ENCODE measurements at places on chromosomes 13 and 19.

GRCh38 chr19:45443462-45444317 lies 20.0 kb upstream of the ERCC1 start:
- peak; percentile 87 for DNase-seq

DNA sequence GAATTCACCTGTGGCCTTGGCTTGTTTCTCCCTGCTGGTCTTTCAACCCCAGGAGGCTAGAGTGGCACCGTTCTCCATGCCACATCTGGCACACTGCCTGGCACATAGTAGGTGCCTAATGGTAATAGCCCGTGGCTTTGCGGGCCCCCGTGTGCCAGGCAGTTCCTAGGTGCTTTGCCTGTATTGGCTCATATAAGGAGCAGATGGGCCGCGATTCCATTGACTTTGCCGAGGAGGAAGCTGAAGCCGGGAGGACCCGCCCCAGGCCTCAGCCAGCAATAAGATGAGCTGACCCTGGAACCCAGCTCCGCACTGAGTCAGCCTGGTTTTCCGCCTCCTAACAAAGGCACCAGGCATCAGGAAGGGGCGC lies 807 bp downstream of the PGLYRP1 start:
- DNase-seq: no peak

GRCh38 chr13:20923272-20923671 lies 20.7 kb upstream of the XPO4 start:
- DNase-seq: no peak

DNA sequence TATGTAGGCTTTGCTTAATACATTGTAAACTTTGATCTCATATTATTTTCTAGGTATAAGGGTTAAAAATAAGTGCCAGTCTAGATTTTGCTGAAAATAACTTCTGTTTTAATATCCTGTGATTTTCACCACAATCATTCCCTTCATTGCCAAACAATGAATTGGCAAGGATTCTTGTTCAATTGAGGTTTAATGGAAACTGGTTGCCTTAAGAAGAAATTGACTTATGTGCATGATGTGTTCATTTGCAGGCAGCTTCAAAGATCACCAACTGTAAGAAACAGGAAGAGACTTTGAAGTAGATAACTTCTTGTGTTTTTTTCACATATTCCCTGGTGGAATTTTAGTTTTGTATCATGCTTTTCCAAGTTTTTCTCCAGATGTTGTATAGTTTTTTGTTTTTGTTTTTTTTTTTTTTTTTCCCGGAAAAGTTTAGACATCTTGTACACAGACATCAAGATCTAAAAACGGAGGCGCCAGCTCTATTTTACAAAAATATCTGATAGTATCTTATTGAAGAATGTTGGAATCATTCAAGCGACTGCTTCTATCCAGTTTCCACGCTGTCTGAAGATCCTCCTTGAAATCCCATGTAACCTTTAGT lies 108.3 kb downstream of the POSTN start:
- no peak for DNase-seq

DNA sequence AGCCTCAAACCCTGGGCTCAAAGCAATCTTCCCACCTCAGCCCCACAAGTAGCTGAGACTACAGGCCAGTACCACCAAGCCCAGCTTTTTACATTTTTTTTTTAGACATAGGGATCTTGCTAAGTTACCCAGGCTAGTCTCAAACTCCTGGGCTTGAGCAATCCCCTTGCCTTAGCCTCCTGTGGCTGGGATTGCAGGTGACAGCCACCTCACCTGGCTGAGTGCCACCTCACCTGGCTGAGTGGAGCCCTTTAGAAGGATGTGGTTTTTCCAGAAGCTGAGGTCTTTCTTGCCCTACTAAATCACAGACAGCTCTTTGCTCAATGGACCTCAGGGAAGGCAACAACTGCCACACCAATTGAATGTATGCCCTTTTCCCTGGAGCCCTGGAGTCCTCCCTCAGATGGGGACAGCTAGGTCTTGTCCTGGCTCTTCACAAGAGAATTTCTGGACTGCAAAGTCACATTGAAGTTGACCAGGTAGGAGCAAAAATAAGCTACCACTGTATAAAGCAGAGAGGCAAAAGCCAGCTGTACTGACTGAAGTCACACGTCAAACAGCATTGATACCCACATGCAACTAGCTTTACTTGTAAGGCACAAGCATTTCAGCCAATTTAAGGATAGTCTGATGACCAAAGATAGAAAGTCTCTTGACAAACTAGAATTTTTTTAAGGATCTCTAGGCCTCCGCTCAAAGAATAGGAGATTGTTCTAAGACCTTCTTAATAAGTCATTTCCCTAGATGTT lies 14.0 kb downstream of the PDX1 start:
- no peak for DNase-seq

- no peak for DNase-seq
Observed at GRCh38 chr19:10637894-10638293, 12.5 kb downstream of the SLC44A2 start.

- DNase-seq: no peak
Observed at GRCh38 chr13:94608586-94608985, 6.9 kb downstream of the GPR180 start.

GRCh38 chr13:84038001-84038400 lies 155.7 kb upstream of the SLITRK1 start:
- no peak for DNase-seq

DNA sequence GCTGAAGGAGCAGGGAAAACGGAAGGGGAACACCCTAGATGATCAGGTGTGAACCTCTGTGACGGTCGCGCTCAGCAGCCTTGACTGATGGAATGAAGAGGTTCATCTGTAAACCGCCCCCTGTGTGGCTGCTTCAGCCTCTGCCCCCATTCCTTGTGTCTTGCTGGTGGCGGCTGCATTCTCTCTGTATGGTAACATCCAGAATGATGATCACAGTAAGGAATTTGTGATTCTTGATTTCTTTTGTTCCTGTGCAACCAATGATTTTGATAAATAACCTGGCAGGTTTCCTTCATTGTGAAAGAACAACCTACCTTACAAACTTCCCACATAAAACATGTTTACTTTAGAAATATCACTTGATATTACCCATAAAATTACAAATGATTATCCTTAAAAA lies 118.7 kb upstream of the MCF2L start:
- no peak for DNase-seq

GRCh38 chr13:33034882-33035520 lies 18.8 kb downstream of the KL start:
- no peak for DNase-seq

DNA sequence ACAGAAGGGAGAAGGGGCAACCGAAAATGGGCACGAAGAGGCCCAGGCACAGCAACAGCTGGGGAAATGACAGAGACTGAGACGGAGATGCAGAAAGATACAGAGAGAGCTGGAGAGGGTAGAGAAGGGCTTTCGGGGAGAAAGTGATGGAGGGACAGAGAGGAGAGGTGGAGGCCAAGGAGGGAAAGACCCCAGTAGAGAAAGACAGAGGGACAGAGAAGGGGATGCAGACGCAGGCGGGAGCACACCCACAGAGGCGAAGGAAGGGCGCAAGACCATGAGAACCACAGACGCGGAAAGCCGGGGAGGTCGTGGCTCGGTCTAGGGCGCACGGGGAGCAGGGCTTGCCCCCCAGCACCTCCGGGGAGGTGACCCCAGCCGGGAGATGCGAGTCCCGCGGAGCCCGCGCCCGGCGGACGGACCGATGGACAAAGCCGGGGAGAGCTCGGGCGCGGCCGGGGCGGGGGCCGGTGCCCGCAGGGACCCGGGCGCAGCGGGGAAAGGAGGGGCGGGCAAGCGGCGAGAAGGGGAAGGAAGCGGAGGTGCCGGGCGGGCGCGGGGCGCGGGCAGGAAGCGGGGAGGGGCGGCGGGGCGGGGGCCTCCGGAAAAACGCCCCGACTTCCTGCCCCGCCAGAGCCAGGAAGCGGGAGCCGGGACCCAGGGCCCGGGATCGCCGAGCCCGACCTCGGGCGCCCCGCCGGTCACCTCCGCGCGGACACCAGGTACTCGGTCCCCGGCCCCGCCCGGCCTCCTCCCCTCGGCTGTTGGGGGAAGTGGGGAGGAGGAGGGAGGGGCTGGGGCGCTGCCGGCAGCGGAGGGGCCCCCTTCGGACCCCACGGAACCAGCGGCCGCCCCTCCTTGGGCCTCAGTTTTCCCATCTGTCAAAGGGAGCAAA lies at the start of gene ARHGEF1:
TSS of gene ARHGEF1 (plus strand) at position 617 of the 895 bp plus-strand sequence. CDS start 4,899 bp downstream, outside the sequence.
- DNase-seq: no peak

- no peak for DNase-seq
Observed at GRCh38 chr13:85419611-85420010, 379.6 kb downstream of the SLITRK6 start.

DNA sequence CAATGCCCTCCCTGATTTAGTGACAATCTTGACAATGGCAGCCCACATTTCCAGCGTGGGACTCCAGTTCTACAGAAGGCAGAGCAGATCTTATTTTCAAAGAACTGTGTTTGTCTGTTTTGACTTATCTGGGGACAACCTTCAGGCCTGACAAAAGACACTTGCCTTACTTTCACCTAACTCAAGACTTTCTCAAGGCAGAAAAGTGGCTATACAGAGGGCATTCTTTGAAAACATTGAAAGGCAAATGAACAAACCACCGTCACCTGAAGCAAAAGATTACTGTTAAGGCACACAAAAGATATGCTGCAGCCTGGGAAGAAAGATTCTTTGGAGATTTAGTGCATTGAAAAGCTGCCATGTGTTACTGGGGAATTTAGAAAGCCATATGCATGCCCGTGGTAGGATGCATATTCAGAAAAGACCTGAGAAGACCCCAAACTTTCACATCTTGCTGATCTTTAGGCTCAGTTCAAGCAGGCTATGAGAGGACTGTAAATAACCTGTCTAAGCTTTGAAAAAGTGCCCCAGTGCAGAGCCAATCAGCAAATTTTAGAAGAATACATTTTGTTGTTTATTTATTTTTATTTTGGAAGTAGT lies 82.8 kb downstream of the TSC22D1 start:
- no peak for DNase-seq

DNA sequence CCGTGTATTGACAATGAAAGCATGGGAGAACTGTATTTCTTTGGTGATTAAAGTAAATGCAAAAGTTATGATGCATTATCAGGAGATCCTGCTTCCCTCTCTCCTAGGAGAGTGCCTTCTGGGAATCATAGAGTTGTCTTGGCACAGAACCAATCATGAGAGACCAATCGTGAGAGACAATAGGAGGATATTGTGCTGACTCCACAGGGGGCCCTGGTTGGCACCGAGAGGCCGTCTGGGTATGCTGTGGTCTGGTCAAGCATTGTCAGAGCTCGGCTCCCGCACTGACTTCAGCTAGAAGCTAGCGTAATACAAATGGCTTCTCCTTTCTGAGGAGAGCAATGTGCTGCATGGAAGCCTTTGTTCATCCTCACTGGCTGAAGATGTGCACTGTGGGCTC lies 131.5 kb upstream of the GJB6 start:
- no peak for DNase-seq

DNA sequence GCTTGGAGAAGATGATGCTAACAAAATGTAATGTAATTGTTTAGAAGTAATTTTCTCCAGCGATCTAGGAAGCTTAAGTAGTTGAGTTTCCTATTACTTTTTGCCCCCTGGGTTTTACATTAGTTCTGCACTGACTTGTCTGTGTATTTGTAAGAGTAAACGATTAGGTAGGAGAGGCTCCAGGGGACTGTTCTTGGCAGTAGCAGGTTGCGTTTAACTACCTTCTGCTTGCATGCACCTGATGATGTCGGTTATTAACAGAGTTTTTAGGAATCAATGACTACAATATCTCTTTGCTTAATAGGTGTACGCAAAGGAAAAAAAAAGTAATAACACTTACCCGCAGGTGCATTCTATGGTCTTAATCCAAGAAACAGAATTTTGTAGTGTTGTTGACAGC lies 18.3 kb upstream of the UGGT2 start:
- no peak for DNase-seq

DNA sequence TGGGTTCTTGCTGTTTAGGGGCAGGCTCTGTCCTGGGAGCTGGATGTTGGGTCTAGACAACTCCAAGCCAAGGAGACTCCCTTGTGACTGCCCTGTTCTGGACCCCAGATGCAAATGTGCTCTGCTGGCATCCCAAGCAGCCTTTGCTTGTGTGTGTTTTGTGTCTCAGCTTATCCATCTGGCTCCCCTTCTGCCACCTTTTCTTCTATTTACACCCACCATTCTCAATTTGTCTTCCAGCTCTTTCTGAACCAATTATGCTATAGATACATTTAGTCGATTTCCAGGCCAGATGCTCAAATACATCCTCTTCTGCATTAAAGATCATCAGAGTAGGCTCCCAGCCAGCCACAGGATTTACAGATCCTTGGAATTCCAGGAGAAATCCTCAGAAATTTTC lies 115.0 kb upstream of the SLC7A1 start:
- no peak for DNase-seq

- no peak for DNase-seq
Observed at GRCh38 chr19:31154021-31154420, 195.2 kb downstream of the TSHZ3 start.

GRCh38 chr13:101916775-101917474 lies 464.4 kb downstream of the ITGBL1 start:
- DNase-seq: no peak

DNA sequence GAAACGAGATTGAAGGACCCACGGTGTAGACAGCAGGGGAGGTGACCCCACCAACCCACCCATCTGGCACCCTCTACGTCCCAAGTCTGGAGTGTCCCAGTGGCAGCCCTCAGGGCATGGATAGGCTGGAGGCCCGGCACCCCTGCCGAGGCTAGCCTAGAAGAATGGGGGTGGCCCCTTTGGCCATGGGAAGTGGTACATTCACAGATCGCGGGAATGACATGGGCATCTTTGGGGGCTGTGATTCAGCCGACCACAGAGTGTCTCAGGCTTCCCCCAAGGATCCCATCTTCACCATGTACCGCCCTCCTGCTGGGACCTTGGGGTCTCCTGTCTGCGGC lies 11.3 kb upstream of the MKNK2 start:
- no peak for DNase-seq

DNA sequence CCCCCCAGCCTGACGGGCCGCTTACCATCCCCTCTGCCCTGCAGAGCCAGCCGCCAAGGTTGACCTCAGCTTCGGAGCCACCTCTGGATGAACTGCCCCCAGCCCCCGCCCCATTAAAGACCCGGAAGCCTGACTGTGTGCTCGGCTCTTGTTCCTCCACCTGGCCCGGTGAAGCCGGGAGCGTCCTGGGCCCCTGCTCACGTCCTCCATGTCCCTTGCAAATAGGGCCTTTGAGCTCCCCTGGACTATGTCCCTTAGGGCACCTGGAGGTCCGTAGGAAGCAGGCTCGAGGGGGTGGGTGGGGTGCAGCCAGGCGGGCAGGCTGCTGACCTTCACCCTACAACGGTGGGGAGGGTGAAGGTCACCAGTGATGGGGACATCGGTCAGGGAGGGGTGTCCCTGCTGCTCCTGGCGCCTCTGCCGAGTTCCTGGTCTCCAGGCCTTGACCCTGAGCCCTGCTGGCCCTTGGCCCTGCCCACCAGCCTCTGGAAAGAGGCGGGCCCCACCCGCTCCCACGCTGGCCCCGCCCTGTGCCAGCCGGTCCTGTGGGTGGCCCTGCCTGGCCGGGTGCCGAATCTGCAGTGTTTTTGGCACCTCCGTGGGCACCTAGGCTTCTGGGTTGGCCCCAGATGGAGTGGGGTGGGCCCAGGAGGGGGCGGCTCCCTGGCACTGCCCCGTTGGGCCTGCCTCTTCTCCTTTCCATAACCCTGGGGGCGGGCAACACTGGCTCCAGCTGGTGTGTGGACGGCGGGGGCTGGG lies 3.3 kb downstream of the ATP5F1D start:
- DNase-seq: no peak

GRCh38 chr13:73876323-73876722 lies 257.9 kb downstream of the KLF12 start:
- no peak for DNase-seq
